Urinary bladder (tissue), 4 donors: ENCODE measurements at places on chromosomes 3 and 15. TPM values are rescaled to one million over a fixed set of nuclear protein-coding genes. Genes with fewer than 3 reads are reported as not detected.

Gene CCDC39
- total RNA-seq = not detected

Gene MYO9A
- 179 TPM for total RNA-seq

Gene TEX9
- 17.3 TPM for total RNA-seq

Gene FBXO40
- not detected for total RNA-seq

DNA sequence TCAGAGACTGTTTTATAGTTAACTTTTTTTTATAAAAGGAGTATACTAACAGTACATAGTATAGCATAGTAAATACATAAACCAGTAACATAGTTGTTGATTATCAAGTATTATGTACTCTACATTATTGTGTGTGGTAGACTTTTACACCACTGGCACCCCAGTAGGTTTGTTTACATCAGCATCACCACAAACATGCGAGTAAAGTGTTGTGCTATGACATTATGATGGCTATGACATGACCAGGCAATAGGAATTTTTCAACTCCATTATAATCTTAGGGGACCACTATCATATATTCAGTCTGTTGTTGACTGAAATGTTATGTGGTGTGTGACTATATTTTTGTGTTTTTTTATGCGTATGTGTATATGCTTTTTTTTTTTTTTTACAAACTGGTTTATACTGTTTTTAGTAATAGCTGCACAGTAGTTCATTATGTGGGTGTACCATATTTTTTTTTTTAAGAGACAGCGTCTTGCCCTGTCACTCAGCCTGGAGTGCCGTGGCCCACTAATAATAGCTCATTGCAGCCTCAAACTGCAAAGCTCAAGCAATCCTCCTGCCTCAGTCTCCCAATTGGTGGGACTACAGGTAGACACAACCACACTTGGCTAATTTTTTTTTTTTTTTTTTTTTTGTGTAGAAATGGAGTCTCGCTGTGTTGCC lies 1.9 kb downstream of the CAPN7 start:
- no peak for DNase-seq

DNA sequence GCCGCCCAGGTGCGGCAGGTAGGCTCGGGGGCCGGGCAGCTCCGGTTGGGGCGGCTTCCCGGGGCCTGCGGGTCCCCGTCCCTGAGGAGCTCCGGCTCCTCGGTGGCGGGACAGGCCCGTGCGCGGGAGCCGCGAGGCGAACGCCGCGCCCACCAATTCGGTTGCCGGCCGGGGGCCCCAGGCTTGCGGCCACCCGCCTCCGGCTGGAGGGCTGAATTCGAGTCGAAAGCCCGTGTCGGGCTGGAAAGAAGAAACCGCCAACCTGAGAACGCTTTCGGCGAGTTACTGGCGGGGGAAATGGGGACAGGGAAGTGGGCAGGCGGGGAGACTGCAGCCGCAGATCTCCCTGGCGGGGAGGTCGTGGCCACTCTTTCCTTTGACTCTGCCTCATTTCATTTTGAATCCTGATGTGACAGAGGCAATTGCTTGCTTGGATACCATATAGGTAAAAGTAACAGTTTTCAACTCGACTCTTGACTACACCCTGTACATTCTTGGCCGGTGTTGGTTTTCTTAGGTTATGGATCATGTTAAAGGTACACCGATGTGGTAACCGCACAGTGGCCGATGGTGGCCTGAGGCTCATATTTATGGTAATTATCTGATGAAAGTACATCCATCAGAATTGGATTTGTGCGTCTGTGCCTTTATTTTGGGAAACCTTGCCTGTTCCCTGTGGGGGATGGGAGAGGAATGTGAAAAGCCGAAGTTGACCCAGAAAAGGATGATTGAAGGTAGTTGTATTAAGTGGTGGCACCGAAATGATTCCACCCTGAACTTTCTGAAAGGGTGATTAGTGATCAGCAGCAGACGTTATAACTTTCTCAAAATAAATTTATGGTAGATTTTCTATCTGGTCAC lies 1.7 kb downstream of the B3GNT5 start:
- DNase-seq = no peak

DNA sequence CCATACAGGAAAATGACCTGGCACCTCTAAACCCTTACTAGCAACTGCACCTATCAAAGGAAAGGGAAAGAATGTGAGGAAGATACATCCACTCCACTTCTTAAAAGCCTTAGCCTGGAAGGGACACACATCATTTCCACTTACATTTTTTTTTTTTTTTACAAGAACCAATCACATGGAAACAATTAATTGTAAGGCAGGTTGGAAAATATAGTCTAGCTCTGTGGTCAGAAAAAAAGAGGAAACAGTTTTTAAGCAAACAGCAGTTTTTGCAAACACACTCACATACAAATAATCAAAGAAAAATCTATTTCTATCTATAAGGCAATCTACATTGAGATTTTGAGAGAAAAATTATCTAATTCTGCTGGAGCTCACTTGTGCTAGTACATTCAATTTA lies 98.9 kb upstream of the SPRED1 start:
- DNase-seq = no peak

- DNase-seq = no peak
Observed at GRCh38 chr3:13657660-13658435, 108.9 kb downstream of the FBLN2 start.

- no peak for DNase-seq
Observed at GRCh38 chr15:101258238-101259144, 6.6 kb upstream of the CHSY1 start.

DNA sequence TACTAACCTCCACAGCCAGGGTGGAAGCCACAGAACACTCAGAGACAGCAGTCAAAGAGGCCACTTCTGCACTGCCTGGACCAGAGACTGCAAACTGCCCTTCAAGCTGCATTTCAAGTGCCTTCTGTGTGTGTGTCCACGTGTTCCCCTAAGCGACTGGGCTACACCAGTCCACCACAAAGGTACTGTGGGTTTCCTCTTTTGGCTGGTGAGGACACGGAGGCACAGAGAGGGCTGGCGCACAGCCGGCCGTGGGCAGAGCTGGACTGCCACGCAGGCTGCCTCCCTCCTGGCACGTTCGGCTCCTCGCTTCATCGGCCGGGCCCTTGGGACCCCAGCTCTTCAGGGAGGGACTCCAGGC lies 60.9 kb downstream of the MGLL start:
- no peak for DNase-seq
